ENCODE measurements at places on chromosomes 1 and 21.

DNA sequence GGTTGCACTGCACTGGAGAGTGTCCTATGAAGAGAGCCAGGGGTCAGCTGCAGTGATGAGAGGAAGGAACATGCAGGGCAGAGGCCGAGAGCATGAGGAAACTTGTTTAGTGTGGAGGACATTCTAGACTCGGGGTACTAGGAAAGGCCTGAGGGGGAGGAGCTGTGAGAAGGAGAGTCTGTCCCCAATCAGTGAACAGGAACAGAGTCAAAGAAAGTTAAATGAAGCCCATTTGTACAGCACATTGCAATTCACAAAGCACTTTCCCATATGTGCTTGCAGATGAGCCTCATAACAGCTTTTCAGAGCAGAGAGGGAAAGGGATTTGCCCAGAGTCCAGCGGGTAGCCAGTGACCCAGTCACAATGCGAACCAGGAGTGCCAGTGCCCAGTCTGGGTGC lies 83.4 kb downstream of the NAV1 start:
- no peak for DNase-seq

DNA sequence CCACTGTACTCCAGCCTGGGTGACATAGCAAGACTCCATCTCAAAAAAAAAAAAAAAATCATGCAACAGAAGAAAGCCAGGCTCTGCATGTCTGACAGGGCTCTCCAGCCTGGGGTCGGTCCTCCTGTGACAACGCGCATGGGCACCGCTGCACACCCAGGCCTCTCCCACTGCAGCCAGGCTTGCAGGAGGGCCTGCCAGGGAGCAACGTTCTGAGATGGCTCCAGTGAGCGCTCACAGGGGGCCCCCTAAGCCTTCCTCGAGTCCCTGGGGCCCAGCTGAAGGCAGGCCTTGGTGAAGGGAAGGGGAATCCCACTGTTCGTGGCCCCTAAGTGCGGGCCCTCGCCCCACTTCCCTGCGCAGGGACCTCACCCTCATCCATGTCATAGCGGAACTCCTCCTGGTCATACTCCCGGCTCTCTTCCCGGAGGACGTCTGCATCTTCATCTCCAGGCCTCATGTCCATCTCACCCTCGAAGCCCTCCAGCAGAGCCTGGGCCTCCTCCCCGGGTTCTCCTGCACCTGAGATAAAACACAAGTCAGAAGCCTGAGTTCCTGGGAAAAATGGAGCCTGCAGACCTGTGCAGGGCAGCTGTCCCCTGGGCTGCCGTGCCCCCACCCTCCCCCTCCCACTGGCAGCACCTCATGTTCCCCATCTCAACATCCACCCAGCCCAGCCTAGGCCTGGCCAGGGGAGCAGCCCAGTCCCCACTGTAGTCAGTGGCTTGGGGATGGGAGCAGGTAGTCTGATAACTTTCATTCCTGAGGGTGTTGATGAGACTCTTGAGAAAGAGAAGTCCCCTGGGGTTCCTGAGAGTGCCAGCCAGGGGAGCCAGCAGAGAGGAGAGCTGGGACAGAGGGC lies 20.3 kb downstream of the RSPH1 start:
- DNase-seq: no peak

DNA sequence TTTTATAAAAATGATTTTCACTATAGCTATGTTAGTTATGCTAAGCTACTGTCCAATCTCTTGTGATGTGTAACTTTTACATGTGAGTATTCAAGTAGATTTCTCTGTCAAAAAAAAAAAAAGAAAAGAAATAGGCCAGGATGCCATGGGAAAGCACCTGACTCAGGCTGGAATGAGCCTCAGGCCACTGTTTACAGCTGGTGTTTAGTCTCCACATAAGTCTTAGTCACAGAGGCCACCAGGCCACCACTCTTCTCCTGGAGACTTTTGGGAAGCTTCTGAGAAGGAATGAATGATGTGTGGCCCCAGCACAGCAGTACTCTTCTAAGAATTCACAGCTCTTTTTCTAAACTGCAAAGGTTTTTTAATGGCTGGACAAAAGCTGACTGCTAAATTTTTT lies 48.9 kb downstream of the CHML start:
- DNase-seq: no peak

DNA sequence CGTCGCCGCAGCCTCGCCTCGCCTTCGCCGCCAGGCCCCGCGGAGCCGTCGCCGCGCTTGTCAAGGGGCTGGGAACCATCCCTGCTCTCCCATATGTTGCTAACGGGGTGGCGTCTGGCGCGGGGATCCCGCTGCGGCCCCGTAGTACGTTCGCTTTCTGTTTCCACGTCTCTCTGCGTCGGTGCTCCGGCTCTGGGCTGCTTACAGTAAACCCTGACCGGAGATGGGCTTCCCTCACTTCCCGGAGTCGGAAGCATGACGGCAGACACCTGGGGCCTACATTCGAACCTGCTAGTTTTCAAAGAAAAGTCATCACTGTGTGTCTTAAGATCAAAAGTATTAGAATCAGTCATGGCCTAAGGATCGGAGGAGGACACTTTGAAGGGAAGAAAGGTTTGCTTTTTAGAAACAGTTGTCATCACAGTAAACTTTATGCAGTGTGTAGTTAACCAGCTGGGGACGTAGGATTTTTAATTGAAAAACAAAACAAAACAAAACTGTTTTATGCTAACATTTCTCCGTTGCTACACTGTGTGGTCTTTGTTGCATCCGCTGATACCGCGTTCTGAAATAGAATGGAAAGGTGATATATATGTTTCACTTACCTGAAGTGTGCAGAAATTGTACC lies 69.0 kb downstream of the SLC35A3 start:
- peak; percentile 85 for DNase-seq

- DNase-seq: no peak
These were observed 6.5 kb downstream of the SOAT1 start for GRCh38 chr1:179300112-179300511.

Data from CD4-positive, alpha-beta T cell (primary cell).